ENCODE measurements at places on chromosomes 4 and X.

GRCh38 chrX:39195156-39195555 is 393.9 kb downstream of the MID1IP1 start:
- no peak for DNase-seq

GRCh38 chrX:136214551-136214950 is 36.6 kb downstream of the MAP7D3 start:
- DNase-seq: no peak

DNA sequence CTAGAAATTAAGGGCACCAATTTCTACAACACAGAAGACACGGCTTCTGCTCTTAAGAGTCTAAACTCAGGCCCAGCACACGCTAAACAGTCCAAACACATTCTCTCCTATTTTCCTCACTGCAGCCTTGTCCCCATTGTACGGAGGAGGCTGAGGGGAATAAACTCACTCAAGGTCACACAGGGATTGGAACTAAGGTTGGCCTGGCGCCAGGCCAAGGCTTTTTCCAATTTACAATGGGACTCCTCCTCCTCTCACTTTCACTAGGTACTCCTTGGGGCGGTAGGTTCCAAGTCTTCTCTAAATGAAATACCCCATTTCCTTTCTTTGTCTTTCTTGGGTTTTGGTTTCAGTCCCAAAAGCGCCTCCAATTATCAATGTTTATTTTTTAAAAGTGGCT is 48.7 kb upstream of the CRMP1 start:
- DNase-seq: no peak

- no peak for DNase-seq
These were observed 393.7 kb downstream of the GASK1B start for GRCh38 chr4:157779081-157779480.

- DNase-seq: no peak
These were observed 2.9 kb downstream of the PAK3 start for GRCh38 chrX:111098874-111099273.

Data from cortex of kidney (tissue), 1 donor.